ENCODE measurements at places on chromosomes 2 and 18.

DNA sequence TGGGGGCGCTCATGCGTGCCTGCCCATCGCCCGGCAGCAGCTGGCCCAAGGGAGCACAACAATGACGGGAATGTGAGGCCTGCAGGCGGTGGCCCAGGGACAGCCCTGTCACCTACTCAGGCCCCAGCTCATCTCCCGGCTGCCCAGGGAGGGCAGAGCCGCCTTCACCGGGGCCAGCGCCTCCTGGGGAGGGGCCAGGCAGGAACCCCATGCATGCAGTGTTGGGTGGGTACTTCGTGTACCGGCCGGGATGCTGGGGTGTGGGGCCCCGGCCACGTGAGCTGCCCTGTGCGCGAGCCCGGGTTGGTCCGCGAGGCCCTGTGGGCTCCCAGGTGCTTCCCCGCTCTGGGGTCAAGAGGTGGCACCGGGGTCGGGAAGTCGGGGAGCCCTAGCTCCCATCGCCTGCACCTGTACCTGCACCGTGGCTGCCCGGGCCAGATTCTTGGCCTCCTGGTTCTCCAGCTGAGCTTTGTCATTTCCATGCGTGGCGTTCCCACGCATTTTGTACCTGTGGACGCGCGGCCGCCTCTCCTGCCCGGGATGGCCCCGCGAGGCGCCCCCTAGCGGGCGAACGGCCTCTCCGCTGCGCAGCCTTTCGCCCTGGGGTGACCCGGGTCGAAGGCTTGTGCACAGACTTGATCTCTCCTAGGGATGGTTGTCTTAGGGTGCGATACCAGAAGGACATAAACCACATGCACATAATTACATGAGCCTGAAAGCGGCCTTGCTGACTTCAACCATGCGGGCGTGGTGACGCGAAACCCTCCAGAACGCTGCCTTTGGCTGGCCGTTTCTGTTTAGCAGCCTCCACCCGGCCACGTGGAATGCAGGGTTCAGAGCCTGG is 950 bp downstream of the KLHL30 start:
- no peak for DNase-seq

- no peak for DNase-seq
Observed at GRCh38 chr2:33209976-33210375, 263.2 kb downstream of the LTBP1 start.

DNA sequence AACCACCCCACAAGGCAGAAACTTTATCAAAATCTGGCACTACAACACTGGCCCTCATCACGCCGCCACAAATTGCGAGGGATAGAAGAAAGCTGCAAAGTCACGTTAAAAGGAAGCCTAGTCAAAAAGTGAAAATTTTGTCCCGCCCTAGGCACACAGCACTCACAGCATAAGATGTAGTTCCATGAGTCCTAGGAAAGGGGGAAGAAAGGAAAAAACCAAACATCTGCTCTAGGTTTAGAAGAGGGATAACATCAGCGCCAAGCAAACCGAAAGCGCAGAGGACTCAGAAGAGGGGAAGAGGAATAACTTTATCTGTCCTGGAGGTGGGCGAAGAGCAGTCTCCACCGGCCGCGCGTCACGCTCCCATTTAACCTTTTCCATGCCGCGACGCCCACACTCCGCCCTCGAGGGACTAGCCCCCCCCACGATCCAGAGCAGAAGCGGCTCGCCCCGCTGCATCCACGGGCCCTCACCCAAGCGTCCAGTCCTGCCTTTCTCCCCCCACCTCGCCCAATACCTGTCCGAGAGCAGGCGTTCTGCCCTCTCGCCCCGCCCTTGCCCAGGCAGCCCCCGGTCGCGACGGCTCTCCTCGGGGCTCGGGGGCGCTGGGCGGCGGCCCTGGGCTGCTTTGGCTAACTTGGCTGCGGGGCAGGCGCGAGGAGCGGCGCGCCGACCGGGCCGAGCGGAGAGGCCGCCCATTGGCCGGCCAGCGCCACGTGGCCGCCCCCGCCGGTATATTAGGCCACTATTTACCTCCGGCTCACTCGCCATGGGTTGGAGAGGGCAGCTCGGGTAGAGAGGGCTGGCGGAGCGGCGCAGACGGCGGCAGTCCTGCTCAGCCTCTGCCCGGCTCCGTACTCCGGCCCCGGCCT is at the start of gene HOXD1:
HOXD1 (plus strand) TSS at position 770 of the 875 bp plus-strand sequence. CDS start 134 bp downstream, outside the sequence.
- peak; percentile 48 for DNase-seq

DNA sequence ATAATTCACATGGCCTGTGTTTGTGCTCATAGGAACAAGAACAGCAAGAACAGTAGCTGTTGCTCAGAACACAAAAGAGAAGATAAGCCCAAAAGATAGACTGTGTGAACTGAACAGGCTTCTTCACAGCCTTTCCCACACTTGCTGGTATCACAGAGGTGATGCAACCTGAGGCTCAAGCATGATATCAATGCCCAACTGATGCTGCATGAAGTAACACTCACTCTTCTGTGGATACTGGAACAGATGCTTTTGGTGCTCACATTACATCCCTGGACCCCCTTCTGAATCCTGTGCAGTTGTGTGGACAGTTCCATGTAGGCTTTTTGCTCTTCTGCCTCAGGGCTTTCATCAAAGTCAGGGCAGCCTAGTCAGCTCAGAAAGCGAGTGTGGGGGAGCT is 88.4 kb upstream of the RND3 start:
- no peak for DNase-seq

DNA sequence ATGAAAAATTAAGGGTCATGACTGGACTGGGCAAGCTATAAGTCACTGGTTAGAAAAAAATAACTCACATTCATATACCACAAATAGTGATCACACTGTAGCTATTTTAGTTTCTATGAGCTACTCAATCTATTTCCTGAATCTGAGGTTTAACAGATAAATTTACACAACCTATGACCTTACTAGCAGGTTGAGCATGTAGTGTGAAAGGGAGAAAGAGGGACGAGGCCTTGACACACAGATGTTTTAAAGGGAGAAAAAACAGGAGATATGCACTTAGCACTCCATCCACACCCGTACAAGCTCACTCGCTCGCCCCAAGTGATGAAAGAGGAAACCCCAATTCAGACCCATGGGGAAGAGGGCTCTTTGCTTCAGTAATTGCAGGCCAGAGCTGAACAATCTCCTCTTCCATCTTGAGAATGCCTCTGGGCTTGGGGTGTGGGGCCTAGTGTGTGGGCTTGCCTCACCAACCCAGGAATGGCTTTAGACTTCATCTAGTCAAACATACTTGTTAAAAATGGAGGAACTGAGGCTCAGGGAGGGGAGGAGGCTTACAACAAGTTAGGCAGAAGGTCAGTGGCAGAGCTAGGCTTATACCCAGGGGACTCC is 10.7 kb downstream of the CYRIA start:
- DNase-seq = no peak

- DNase-seq = no peak
Observed at GRCh38 chr2:240999873-241000541, 1.6 kb downstream of the SNED1 start.

DNA sequence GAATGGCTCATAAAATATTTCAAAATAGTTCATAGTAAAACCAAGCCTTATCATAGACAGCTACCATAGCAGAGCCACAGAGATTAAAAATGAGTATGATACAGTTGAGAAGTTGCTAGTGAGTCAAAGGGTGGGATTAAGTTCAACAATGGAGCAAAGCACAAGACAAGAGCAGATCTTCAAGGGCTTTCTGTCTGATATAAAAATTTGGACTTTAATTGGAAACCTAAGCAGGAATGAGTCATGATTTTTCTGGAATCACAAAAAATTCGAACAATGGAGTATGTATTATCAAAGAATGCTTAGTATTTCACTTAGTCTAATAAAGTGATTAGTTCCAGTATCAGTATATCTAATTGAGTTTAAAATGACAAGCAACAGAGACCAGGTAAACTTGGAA is 487.3 kb upstream of the NETO1 start:
- no peak for DNase-seq

- peak; percentile 58 for DNase-seq
Observed at GRCh38 chr18:69758458-69758857, 189.2 kb downstream of the CD226 start.

GRCh38 chr18:49344096-49344495 is 116.3 kb downstream of the DYM start:
- DNase-seq = no peak
